ENCODE measurements at places on chromosomes 7 and 10.
A peak's percentile ranks its signal among the peaks of the same experiment; 100 is the strongest.

GRCh38 chr10:43681220-43681619 is 32.5 kb upstream of the ZNF32 start:
- DNase-seq = no peak

- no peak for DNase-seq
Measured at GRCh38 chr7:131924857-131925256, 368.4 kb upstream of the PODXL start.

- no peak for DNase-seq
Measured at GRCh38 chr7:132368246-132368900, 207.9 kb downstream of the PLXNA4 start.

DNA sequence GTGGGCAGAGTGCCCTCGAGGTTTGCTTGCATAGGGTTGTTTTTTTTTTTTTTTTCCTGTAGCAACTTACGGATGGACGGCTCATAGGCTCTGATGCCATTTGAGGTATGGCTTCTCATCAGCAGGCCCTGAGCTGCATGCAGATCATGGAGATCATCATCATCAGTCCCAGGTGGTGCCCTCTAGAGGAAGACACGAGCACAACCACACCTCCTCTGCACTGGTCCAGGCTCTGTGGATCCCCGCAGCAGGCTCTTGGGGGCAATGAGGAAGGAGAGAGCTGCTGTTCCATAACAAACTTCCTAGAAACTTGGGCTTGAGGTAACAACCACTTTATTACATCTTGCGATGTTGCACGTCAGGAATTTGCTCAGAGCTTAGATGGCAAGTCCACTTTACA is 132.7 kb upstream of the CXCL12 start:
- no peak for DNase-seq

DNA sequence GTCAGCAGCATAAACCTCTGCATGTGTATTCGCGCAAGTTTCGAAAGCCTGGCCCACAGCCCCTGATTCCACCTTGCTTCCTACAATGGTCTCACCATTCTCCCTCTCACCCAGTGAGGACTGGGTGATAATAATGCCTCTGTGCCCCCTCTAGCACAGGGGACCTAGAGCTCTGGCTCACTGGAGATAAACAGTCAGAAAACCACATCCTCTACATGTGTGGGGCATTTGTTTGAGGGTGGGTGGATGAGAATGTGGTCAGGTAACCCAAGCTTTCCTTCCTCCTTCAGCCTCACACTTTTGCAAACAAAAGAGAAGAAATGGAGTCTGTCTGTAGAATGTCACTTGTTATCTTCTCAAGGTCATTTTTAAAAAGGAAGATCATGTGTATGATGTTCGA is 373.5 kb downstream of the KCNMA1 start:
- DNase-seq = no peak

- no peak for DNase-seq
Measured at GRCh38 chr10:102119417-102120141, 589 bp downstream of the LDB1 start.

DNA sequence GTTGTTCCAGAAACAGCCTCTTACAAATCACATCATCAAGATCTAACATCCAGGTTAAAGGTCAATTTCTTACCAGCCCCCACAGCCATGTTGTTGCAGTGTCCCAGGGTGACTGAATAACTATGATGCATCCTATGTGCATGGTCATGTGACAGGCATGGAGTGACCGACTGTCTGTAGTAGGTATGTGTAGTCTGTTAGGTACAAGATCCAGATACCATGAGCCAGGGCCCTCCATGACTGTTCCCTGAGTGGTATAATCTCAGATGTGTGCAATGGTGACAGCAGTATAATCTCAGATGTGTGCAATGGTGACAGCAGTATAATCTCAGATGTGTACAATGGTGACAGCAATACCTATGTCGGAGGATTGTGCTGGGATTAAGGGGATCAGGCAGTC is 8.8 kb downstream of the CDHR3 start:
- no peak for DNase-seq

DNA sequence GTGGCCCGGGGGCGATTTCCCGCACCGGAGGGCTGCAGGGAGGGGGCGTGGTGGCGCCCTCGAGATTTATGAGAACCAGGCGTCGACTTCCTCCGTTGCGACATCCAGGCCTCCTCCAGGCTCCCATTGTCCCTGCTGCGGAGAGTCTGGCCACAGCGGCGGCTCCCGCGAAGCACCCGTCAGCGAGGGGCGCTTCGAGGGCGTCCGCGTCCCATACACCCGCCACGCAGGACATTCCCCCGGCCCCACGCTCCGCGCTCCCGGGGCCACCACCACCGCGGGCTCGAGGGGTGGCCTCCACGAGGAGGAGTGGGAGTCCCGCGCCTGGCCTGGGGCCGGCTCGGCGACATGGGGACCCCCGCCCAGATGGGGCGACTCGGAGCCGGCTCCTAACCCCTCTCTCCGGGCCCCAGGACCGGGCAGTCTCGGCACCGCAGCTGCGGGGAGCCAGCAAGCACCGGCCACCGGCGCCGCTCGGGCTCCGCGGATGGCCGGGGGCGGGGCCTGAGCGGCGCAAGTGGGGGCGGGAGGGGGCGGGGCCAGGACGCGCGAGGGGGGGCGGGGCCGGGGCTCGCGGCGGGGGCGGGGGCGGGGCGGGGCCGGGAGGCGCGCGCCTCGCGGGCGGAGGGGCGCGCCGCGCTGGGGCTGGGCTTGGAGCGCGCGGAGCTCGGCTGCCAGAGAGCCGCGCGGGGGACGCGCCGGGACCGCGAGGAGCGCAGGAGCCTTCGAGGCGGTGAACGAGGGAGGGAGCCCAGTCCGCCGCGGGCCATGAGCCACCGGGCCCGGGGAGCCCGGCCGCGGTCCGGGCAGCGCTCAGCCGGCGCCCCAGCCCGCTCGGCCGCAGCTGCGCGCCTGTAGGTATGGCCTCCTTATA is at the start of gene SH2B2:
Gene SH2B2 (plus strand): TSS at position 632 of the 874 bp plus-strand sequence. CDS start 13,683 bp downstream, outside the sequence.
- DNase-seq = peak; percentile 81

DNA sequence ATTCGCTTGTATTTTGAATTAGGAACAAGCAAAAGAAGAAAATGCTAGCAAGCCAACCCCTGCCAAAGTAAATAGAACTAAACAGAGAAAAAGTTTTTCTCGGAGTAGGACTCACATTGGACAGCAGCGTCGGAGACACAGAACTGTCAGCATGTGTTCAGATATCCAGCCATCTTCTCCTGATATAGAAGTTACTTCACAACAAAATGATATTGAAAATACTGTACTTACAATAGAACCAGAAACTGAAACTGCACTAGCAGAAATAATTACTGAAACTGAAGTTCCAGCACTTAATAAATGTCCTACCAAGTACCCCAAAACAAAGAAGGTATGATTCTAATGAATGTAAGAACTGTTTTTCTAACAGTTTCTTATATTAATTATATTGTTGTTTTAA is 87.9 kb downstream of the KMT2E start:
- DNase-seq = no peak

- DNase-seq = no peak
Measured at GRCh38 chr10:14560274-14560673, 214.4 kb downstream of the FAM107B start.

Measured in type B pancreatic cell (in vitro differentiated cells).